ENCODE measurements at places on chromosomes 6 and 20.

DNA sequence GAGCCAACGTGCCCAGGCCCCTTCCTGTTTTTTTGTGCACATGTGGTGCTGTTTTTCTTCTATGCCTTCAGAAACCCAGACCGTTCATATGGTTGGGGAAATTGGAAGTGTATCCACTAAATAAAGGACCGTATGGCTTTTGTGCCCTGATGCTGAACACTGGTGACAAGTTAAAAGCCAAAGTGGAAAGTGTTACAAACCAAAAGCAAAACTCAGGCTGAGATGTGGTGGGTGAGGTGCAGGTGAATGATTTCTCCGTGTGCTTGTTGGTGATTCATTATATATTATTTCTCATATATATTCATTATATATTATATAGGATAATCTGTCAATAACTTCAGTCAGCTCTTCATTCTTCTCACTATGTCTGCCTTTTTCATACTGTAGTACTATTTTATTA is 148.6 kb downstream of the SOBP start:
- no peak for DNase-seq

GRCh38 chr6:67889682-67889995 is 745.4 kb upstream of the ADGRB3 start:
- DNase-seq, result no peak

GRCh38 chr20:8803065-8803464 is 265.8 kb upstream of the PLCB4 start:
- no peak for DNase-seq

DNA sequence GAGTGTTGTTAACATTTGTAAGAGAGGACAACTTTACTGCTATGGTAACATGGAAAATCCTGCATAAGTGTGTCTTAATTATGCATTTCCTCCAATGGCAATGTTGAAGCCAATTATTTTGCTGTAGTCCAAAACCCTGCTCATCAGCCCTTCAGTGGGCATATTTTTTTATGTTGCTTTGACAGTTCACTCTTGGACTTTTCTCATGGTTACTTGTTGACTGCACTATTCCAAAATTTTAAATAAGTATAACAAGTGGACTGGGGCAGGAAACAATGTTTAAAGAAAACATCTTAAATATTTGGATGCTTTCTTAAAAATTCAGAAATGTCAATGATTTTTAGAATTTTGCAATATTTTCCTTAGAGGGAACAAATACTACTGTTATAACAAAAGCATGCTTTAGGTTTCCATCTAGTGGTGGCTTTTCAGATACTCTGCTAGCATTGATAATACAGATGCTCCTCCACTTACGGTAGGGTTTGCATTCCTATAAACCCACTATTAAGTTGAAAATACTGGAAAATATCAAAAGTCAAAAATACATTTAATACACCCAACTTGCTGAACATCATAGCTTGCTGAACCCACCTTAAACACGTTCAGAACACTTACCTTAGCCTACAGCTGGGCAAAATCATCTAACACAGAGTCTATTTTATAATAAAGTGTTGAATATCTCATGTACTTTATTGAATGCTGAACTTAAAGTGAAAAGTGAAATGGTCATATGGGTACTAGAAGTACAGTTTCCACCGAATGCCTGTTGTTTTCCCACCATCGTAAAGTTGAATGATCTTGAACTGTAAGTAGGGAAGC is 86.4 kb downstream of the ADGRG6 start:
- no peak for DNase-seq

DNA sequence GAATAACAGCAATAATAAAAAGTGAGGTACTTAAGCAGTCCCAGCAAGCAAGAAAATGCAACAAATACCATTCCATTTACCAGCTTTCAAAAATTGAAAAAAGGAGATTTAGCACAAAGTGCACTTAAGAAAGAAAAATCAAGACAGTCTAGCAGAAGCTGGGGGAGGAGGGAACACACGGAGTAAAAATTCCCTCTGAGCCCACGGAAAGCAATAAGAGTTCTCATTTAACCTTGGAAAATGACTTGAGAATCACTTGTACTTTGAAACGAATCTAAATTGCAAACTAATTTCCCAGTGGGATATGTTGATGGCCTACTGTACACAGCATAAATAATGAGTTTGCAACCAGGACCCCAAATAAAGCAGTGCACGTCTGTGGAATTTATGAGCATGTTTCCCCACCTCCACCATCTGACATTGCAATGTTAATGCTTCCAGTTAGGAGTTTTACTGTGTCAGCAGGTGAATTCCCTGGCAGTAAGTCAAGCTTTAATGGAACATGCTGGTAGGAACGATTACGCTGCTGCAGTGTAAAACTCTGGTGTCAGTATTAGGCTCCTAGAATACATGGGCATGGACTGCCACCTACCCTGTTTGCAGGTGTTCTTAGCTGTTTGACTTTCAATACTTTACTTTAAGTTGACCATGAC is 386.8 kb downstream of the HDGFL1 start:
- DNase-seq, result peak; percentile 39

DNA sequence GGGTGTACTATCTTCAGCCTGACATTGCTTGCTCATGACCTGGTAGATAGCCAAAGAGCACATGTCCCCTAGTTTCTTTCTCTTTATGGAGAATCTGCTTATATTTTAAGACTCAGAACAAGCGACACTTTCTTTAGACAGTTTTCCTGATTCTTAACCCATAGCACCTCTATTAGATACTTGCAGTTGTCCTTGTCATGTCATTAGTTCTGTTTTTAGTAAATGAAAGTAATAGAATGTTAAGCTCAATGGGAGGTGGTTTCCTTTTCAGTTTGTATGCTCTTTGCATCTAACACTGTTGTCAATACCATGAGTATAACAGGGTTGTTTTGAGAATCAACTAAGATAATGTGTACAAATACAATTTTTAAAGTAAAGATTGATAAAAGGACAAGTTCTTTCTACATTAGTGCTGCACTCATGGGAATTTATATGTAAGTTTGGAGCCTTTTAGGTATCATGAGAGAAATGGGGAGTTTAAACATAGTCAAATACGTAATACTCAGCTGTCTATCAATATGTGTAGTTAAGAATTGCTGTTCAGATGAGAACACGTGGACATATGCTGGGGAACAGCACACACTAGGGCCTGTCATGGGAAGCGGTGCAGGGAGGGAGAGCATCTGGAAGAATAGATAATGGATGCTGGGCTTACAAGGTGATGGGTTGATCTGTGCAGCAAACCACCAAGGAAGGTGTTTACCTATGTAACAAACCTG is 124.3 kb downstream of the GRM1 start:
- no peak for DNase-seq

- no peak for DNase-seq
Observed at GRCh38 chr20:61092251-61092650, 159.8 kb upstream of the CDH4 start.

- DNase-seq, result peak; percentile 85
Observed at GRCh38 chr20:60573003-60573680, 614.9 kb downstream of the CDH26 start.

GRCh38 chr6:89944181-89944755 is 50.0 kb downstream of the GJA10 start:
- DNase-seq, result no peak

GRCh38 chr20:37249304-37249703 is 12.3 kb downstream of the GHRH start:
- DNase-seq, result no peak

DNA sequence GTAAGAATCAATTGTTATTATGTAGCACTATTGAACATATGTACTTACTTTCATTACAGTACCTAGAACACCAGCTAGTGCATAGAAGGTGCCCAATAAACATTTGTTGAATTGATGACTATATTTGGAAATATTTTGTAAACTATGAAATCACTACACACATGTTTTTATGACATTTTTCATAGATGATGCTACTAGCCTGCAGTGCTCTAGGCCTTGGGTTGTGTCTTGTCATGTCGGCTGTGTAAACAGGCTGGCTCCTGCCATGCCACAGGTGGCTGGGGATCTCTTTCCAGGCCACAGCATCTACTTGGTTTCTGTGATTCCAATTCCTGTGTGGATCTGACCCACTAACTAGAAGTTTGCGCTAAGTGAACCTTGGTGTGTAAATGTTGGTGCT is 43.3 kb upstream of the EDN1 start:
- no peak for DNase-seq

DNA sequence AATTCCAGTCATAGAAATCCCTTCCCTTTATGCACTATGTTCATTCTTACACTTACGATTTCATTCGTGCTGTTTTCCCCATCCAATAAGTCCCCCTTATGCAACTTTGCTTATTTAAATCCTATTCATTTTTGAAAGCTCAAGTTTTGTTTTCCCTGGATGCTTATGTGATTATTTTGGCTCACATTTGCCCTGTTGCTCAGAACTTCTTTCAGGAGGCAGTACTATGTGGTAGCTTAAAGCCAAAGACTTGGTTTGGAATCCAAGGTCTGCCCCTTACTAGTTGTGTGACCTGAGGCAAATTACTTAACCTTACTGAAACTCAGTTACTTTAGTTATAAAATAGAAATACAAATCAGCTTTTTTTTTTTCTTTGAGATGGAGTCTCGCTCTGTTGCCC is 59.6 kb downstream of the MOXD1 start:
- no peak for DNase-seq
